ENCODE measurements at places on chromosomes 5 and 9.

DNA sequence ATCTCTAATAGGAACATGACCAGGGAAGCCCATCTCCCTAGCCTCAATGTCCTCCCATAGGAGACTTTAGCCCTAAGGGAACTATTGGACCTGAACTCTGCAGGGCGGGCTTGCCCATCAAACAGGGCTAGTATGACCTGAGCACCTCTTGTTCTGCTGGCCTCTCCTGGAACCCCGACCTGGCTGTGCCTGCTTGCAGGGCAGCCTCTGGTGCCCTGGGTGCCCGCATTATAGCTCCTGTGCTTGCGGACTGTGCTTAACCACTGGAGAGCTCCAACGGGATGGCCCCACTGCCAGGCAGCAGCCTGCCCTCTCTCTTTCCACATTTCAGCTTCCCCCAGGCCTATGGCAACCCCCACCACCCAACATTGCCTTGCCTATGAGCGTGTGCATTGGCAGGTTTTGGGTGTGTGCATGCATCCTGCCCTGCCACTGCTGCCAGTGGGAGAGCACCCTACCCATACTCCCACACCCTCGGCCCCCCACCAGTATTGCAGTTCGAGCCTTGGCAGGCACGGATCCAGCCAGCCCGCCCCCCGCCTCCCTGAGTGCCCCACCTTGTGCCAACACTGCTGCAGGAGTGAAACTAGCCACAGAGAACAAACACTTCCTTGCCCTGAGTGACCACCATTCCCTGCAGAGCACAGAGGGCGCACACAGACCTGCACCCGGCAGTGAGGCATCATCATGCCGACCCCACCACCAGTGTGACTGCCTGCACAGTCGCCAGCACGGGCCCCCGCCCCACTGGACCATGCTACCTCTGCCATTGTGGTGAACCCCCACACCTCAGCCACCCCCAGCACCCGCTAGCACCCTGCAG, 1123.8 kb upstream of the CDH6 start:
- DNase-seq, result no peak

DNA sequence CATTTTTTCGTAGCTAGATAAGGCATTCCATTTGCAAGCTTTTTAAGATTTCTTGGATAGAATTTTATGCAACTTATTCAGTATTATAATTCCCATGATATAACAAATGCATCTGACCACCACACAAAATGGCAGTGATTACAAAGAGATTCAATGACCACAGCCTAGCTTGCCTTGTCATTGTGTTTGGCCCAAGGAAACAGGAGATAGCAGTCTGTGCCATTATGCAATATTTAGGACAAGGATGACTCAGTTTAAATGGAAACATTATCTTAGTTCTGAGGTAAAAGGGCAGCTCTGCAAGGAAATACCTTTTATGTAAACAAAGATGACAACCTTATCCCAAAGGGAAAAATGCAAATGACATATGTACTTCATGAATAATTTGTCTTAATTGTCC, 89.8 kb downstream of the NUDT12 start:
- DNase-seq, result peak; percentile 77

DNA sequence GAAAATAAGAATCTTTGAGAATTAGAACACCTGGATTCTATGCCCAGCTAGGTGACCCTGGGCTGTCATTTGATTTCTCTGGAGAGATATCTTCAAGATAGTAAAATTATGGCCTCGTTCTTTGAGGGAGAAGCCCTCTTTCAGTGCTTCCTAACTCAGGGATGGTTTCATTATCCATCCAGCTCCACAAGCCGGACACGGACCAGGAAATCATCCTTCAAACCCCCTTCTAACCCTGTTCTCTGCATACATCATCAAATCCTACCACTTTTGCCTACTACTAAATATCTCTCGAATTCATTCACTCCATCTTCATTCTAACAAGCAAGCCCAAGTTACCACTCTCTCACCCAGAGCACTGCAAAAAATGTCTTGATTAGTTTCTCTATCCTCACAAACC, 57.2 kb downstream of the MAPKAP1 start:
- DNase-seq, result no peak

GRCh38 chr9:93354451-93354850, 97.0 kb upstream of the FAM120A start:
- no peak for DNase-seq

DNA sequence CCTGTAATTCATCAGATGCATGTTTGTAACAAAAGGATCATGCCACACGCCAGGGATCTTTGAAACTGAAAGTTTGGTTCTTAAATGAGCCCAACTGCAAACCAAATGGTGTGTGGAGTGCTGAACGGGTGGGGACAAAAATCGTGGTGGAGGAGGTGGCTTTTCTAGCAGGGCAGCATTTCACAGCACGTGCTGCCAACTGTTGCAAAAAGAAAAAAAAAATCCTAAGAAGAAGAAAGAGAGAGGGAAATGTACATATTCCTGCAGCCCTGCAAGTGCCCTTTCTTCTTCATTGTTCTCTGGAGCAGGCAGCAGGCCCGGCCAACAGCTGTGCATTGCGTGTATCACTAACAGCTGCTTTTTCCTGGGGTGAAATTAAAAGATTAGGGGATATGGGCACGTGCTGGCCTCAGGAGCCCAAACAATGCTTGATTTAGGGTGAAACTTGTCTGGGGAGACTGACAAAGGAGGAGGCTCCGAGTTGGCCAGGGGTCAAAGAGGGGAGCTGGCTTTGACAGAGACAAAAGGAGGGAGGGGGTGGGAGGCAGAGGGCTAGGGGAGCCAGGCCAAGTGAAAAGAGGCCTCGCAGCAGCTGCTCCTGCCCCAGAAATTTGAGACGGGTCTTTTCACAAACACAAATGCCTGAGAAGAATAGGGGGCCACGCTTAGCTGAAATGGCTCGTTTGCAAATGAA, 73.0 kb downstream of the GADD45G start:
- DNase-seq, result no peak

DNA sequence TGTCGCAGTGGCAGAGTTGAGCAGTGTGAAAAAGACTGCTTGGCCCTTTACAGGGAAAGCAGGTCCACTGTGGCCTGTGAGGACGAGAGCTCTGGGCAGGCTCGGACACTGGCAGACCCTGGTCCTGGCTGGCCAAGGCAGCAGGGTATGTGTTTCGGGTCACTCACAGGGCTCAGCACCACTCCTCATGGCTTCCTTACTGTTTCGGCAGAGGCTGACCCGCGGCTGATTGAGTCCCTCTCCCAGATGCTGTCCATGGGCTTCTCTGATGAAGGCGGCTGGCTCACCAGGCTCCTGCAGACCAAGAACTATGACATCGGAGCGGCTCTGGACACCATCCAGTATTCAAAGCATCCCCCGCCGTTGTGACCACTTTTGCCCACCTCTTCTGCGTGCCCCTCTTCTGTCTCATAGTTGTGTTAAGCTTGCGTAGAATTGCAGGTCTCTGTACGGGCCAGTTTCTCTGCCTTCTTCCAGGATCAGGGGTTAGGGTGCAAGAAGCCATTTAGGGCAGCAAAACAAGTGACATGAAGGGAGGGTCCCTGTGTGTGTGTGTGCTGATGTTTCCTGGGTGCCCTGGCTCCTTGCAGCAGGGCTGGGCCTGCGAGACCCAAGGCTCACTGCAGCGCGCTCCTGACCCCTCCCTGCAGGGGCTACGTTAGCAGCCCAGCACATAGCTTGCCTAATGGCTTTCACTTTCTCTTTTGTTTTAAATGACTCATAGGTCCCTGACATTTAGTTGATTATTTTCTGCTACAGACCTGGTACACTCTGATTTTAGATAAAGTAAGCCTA, 15.7 kb downstream of the SQSTM1 start:
- peak; percentile 59 for DNase-seq

DNA sequence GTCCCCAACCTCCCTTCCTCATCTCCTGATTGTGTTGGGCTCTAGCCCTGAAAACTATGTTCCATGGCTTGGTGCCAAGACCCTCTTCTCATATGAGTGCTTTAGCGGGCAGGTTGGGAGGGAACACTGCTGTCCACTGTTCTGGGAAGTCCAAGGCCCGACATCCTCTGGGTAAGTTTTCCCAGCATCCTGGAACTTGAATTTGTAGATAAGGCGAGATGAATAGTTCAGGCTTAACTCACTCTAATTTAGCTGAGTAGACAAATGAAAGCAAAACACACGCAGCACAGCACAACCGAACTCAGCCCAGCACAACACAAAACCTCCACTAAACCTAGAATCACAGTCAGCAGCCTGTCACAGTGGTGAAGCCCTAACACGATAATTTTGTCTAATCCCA, 95.3 kb upstream of the SLC28A3 start:
- DNase-seq, result no peak

GRCh38 chr9:133732639-133733408, 5.3 kb downstream of the SARDH start:
- DNase-seq, result no peak

GRCh38 chr9:105978336-105978735, 284.0 kb downstream of the TMEM38B start:
- no peak for DNase-seq

DNA sequence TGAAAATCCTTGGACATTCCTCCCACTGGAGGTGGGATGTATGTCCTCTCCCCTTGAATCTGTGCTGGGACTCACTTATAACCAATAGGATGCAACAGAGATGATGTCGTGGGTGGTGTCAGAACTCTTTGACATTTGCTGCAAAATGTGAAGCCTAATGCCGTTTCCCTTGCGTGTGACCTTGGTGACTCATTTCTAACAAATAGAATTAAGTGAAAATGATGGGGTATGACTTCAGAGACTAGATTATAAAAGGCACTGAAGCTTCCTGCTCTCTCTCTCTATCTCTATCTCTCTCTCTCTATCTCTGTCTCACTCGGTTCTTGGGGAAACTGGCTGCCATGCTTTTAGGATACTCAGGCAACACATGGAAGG, 126.1 kb upstream of the STC2 start:
- DNase-seq, result peak; percentile 48

- peak; percentile 68 for DNase-seq
Observed at GRCh38 chr5:65927503-65928321, 1.3 kb downstream of the ERBIN start.

- no peak for DNase-seq
Observed at GRCh38 chr5:30438785-30439184, 754.7 kb upstream of the CDH6 start.

- no peak for DNase-seq
Observed at GRCh38 chr5:137385064-137385463, 114.1 kb downstream of the SPOCK1 start.

DNA sequence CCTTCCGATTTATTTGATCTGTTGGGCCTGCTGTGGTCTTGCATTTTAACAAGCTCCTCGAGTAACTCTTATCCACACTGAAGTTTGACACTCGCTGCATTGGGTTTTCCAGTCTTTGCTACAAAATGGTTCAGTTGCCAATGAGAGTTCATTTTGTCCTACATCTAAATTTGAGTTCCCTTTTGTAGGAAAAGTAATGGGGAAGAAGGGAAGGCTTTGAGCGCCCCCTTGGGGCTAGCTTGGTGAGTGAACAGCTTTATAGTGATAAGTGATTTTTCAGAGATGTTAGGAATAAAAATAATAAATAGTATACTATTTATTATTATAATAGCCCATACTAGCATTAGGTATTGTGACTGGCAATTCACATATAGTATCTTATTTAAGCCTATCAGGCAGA, 89.9 kb upstream of the GNAQ start:
- DNase-seq, result peak; percentile 51

DNA sequence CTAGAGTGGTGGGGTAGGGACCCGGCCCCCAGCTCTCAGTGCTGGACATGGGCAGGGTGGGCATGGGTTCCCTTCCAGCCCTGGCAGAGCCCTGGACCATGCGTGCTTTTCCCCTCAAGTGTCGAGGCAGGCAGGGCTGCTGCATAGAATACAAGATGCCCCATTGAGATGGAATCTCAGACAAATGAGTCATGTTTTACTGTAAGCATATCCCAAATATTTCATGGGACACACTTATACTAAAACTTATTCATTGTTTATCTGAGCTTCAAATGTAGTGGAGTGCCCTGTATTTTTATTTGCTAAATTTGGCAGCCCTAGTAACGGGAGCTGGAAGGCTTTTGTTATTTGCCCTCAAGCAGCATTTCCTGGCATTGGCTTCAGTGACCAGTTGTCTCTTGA, 3.2 kb upstream of the RNU6ATAC start:
- DNase-seq, result no peak

GRCh38 chr5:154159343-154159742, 31.2 kb upstream of the GALNT10 start:
- DNase-seq, result peak; percentile 27

DNA sequence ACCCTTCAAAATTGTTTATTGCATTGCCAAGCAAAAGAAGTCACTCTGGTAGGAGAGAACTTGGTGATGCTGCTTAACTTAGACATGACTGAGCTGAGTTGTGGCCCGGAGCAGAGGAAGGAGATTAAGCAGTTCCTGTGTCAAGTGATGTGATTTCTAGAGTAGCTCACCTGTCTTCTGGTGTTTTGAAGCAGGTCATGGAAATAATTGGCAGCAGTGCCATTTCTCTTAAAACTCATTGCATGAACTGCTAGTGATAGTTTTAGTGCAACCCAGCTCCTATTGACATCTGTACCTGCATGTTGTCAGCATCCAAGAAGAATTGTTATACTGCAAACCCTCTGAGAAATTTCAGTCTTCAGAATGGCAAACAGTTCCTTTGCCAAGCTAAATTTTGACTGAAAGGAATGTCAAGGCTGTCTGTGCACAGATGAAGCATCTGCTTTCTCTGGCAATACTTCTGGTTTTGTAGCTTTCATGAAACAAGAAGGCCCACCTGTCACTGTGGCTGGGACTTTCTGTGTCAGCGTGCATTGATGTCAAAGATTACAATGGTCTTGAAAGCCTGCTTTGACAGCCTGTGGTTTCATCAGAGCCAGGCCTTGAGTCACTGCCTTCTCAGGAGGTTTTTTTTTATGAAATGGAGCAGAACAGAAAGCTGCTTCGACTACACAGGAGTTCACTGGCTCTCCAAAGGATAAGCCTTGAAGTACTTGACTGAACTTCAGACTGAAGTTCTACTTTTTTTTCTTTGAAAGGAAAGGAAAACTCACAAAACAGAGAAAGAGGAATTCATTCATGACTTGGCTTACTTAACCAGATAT, 90.6 kb downstream of the RALGPS1 start:
- peak; percentile 61 for DNase-seq

DNA sequence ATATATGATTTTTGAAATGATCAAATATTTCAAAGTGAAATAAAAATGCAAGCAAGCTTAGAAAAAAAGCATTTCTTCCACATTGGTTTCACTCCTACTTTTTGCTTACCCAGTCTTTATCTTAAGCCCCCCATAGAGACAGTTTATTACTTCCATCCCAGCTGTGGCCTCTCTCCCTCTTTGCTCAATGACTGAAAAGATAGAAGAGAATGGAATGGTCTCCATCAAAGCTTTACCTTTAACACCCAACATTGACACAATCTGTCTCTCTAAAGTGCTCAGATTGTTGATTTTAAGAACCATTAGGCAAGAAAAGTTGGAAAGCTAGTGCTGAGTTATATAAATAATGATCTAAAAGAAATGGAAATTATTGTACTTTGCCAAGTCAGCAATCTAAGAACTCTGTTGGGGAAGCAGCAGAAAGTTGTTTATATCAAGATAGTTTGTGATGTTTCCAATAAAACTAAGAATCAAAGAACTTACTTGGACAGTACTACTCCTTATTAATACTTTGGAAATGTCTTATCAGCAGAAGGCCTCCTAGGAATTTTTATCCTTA, 277.5 kb upstream of the NREP start:
- DNase-seq, result no peak

DNA sequence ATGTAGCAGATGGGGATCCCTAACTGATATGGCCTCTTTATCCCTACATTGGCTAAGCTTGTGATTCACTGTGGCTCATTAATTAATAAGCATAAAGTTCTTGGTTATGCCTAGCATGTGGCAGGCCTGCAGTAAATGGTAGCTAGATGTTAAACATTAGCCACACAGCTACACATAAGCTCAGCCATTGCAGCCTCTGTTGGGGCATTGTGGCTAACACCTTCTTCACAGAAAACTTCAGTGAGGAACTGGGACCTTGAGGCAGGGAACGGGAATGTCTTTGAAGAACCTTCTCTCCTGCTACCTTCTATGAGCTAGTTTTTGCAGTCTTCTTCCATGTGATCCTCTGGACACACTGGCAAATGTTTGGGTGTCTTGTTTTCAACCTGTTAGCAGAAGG, 338.2 kb downstream of the NTRK2 start:
- DNase-seq, result no peak
